ENCODE measurements at places on chromosomes 16 and 17. TPM values are rescaled to one million over a fixed set of nuclear protein-coding genes. Genes with fewer than 3 reads are reported as not detected.
A peak's percentile ranks its signal among the peaks of the same experiment; 100 is the strongest.

Gene MYH1
- 3.2 TPM for total RNA-seq

Gene FUS
- total RNA-seq: 84.9 TPM

Gene LITAFD
- total RNA-seq: not detected

Gene CDRT15
- total RNA-seq: not detected

Gene NPIPB9
- 6.3 TPM for total RNA-seq

Gene SLC47A2
- 0.39 TPM for total RNA-seq

Gene DNAH17
- 0.59 TPM for total RNA-seq

Gene TMEM235
- not detected for total RNA-seq

Gene MMP25
- total RNA-seq: 0.99 TPM

GRCh38 chr16:84687715-84688114 is 12.1 kb upstream of the USP10 start:
- DNase-seq: no peak

- no peak for DNase-seq
Measured at GRCh38 chr17:78675316-78675616, 98.1 kb upstream of the DNAH17 start.

DNA sequence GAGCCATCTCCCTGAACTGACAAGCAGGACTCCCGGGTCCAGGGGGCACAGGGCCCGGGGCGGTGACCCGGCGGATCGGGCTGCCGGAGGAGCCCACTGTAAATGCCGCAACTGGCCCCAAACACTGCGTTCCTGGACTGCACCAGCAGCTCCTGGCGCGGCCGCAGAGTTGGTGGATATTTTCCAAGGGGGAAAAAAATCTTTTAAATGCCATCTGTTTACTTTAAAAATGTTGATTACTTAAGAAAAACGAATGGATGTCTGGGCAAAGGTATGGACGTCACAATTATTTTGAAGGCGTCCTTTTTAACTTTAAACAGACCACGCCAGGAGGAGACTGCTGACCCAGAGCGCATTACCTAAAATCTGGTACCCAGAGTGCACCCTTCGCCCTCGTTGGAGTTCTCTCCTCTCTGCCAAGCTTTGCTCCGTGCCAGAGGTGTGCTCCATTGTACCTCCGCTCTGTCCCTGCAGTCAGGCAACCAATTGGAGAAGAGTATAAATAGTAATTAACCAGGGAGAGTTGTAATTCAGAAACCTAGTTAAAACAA is 3.4 kb downstream of the HS3ST3B1 start:
- DNase-seq: no peak

GRCh38 chr17:6970992-6971391 is 24.9 kb upstream of the ALOX12 start:
- no peak for DNase-seq

GRCh38 chr17:42133461-42134041 is 10.9 kb downstream of the HSPB9 start:
- no peak for DNase-seq

- DNase-seq: no peak
Measured at GRCh38 chr17:15971098-15971678, 26.3 kb downstream of the ADORA2B start.

DNA sequence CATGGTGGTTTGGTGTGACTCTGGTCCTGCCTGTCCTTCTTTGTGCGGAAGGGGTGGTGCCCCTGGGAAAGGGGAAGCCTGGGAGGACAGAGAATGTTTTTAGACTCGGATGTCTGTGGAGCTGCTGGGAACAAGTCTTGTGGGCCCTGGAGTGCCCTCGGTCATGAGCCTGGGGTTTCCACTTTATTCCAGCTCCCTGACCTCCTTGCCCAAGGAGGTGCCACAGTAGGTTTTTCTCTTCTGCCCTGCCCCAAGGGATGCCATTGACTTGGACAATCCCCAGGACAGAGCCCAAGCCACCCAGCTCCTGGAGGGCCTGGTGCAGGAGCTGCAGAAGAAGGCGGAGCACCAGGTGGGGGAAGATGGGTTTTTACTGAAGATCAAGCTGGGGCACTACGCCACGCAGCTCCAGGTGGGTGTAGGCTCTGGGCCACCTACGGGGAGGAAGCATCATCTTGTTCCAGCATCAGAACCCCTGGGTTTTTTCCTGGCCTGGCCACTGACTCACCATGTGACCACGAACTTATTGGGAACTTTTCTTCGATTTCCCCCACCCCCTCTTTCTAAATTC is 1.4 kb downstream of the STAT5A start:
- DNase-seq: no peak

DNA sequence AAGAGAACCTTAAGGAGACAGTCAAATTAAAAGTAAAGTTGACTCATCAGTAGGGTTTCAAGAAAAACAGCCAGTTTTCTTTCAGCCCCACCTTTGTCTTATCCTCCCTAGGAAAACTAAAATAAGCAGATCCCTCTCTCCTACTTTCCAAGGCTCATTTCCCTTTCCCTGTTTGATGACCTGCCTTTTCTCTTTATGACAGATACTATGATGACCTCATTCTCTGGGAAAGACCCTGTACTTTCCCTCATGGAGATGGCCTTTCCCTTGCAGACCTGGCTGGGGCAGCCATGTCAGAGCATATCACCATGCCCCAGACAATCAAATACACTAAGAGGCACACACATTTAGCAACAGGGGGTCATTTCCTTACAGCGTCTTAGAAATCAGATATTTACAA is 53.6 kb downstream of the GPR139 start:
- no peak for DNase-seq

- no peak for DNase-seq
Measured at GRCh38 chr17:75681289-75681688, 14.2 kb downstream of the SAP30BP start.

DNA sequence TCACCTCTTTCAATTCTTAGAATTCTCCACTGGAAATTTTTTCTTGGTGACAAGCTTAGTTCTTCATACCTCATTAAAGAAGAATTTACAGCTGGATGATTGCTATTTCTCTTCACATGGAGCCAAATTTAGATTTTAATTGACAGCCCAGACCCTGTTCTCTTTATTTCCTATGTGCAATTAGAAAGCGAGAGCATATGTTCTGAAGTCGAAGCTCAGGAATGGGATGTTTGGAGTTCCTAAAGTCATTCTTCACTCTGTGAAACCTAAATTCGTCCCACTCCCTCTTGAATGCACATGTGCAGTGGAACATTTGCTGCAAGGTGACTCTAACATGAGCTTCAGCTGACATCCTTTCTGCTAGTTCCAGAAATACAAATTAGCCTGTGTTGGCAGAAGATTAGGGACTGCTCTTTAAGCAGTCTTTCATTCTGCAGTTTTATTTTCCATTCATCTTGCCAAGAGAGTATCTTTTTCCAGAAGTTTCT is 129.3 kb upstream of the KCNJ16 start:
- peak; percentile 81 for DNase-seq

DNA sequence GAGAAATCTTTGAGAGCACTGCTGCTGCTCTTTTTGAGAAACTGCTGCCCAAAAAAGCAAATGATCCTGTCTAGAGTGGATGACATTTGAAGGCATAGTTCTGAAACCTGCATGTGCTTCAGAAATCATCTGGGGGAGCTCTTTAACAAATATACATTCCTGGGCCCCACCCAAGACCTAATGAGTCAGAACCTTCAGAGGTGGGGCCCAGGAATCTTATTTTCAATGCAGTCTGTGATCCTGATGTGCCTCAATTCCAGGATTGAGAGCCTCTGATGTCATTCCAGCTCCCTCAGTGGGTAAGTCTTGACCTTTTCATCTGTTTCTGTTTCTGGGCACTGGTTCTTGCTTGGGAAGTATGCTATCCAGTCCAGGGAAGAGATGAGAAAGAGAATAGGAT is 42.3 kb downstream of the HNF1B start:
- no peak for DNase-seq

- no peak for DNase-seq
Measured at GRCh38 chr17:3558603-3559269, 1.1 kb upstream of the TRPV3 start.

- no peak for DNase-seq
Measured at GRCh38 chr17:78910497-78911284, 7.7 kb upstream of the CEP295NL start.

GRCh38 chr16:23668225-23668624 is 10.5 kb upstream of the PLK1 start:
- DNase-seq: no peak
